Spinal cord (tissue), 10 donors: ENCODE measurements at places on chromosomes 1 and 21. TPM values are rescaled to one million over a fixed set of nuclear protein-coding genes. Genes with fewer than 3 reads are reported as not detected.

Gene ZNF593OS
- not detected for total RNA-seq

- peak; percentile 91 for DNase-seq
These were observed 13.5 kb upstream of the SLC19A1 start for GRCh38 chr21:45555557-45556301.

DNA sequence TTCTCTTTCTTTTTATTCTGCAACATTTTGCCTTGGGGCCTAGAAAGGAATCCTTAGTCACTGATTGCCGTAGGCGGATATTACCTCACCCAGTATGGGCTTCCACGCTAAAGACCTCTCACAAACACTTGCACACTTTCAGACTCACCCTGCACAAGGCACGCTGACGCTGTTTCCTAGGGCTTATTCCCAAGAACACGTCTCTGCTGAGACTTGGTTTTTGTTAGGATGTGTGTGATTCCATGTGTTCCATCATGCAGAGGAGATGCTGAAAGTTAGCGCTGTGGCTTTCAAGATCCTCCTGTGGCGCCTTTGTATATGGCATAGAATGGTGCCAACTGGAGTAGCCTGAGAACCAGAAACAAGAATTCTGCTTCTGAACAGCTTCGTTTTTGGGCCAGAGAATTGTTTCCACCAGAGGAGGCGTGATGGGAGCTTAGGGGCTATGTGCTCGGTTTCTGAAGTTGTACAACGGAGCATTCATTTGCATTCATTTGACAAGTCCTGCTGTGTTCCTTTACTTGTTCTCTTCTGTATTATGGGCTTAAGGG is 297.0 kb downstream of the DISC1 start:
- no peak for DNase-seq

DNA sequence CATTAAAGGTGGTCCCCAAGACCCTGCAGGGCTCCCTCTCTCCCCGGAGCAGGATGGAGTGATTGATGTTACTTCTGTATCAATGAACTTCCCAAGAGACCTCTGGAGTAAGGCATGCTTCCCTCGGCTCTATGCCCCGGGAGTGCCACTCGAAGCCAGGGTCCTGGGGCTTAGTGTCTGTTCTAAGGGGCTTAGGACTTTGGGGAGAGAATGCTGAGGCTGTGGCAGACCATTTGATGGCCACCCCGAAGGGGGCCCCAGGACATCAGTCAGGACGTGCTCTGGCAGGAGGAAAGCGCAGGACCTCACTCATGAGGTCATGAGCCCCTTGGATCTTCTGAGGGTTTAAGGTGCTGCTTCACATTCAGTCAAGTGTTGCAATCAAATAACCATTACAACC is 7.5 kb downstream of the KIAA1614 start:
- DNase-seq = no peak

Gene CDK11A
- total RNA-seq = 16.0 TPM

- DNase-seq = no peak
These were observed 70.3 kb downstream of the LTN1 start for GRCh38 chr21:28922368-28922767.

GRCh38 chr1:212487286-212487685 is 54.6 kb downstream of the NENF start:
- DNase-seq = no peak

Gene PIK3C2B
- total RNA-seq = 24.5 TPM

Gene CLEC20A
- total RNA-seq = not detected

DNA sequence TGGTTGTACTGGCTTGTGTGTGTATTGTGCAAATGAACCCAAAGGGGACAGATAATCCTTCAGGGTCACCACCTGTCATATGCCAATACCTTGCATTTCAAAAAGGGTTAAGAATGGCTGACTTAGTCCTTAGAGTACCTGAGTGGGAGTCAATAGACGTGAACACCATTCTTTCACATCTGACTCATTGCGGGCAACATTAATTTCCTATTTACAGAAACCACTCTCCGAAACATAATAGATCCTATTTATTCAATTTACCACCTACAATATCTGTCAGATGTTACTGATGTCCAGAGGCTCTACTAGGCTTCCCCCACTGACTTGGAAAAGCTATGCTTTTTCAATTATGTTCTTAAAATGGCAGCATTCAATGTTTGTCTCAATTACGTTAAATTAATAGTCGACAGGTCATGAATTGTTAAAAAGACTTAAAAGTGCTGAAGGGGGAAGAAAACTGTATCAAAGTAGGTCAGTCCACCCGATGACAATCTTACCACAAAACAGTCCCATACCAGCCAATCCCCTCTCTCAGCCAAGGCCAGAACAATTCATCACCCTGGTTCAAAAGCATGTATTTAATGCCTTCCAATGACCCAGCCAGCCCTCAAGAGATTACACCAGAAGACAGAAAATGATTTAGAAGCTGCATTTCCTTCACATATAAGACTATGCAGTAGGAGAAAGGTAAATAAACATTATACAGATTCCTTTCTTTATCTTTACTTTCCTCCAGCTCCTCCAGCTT is 48.6 kb upstream of the PLA2G2C start:
- DNase-seq = no peak

DNA sequence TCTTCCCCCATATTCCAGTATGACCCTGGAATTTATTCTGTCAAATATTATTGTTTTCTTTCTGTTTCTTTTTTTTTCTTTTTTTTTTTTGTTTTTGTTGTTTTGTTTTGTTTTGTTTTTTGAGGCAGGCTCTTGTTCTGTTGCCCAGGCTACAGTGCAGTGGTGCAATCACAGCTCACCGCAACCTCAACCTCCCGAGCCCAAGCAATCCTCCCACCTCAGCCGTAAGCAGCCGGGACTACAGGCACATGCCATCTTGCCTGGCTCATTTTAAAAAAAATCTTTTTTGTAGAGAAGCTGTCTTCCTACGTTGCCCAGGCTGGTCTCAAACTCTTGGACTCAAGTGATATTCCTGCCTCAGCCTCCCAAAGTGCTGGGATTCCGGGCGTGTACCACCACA is 237.6 kb downstream of the SMYD3 start:
- no peak for DNase-seq

GRCh38 chr1:116510361-116510760 is 60.5 kb downstream of the CD58 start:
- DNase-seq = no peak

GRCh38 chr1:155976913-155977689 is 1.2 kb downstream of the ARHGEF2 start:
- peak; percentile 35 for DNase-seq

Gene HES3
- not detected for total RNA-seq

GRCh38 chr1:45510972-45511527 is 10.6 kb downstream of the PRDX1 start:
- DNase-seq = peak; percentile 68

Gene ALG14
- total RNA-seq = 4.0 TPM

Gene ATP6V1G3
- not detected for total RNA-seq

DNA sequence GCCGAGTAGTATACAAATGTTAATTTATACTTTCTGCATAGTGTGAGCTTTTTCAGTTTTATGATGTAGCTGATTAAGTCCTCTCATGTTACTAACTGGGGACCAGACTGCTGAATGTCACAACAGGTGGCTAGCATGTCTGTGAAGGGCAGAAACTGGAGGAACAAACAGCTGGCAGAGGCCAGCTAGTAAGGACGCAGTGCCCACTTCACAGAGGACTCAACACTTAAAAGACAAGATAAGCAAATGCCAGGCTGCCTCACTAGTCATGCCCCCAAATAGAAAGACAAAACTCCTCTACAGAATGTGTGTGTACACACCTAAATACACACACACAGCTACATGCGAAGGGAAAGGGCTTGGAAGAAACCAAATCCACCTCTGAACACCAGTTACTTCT is 73.8 kb upstream of the ZNF678 start:
- DNase-seq = no peak

Gene GART
- 54.3 TPM for total RNA-seq

DNA sequence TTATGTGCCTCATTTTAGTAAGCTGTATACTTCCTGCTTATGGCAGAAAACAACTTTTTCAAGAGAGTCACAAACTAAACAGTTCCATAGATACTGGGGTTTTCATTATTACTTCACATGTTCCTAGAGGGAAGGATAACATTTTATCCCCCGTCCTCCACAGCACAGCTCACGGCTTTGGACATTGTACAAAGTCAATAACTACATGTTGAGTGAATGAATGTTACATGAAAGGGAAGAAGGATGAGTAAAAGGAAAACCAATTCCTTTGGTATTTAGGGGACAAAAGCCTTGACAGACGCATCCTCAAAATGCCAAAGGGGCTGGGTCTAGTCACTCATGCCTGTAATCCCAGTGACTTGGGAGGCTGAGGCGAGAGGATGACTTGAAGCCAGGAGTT is 14.8 kb downstream of the PI4KB start:
- DNase-seq = no peak

DNA sequence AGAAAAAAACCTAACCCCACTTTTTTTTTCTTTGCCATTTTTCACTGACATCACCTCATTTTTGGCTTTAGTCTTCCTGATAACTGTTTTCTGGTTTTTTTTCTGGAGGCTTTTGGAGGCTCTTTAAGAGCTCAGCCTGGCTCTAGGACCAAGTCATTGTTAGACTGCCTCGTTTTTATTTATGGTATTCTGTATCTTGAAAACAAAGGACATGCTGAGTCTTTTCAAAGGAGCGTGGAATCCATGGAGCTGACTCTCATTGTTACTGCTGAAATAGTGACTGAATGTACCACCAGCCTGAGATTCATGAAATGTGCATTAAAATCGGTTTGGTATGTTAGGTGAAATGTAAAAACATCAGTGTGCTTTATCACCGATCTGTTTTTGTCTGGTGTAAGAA is 28.0 kb downstream of the RASAL2 start:
- no peak for DNase-seq

DNA sequence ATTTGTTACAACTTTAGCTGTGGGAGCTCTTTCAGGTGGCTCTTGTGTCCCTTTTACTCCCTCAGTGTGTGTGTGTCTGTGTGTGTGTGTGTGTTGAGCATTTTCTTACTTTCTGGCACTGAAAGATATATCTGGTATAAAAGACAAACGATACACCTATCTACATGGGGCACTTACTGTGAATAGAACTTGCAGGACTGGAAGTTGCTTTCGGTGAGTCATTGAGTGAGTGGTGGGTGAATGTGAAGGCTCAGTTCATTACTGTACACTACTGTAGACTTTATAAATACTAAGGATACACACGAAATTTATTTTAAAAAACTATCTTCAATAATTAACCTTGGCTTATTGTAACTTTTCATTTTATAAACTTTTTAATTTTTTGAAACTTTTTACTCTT is 38.7 kb downstream of the BTBD8 start:
- no peak for DNase-seq

GRCh38 chr1:63991685-63992084 is 211.7 kb upstream of the UBE2U start:
- no peak for DNase-seq

GRCh38 chr1:179167418-179167777 is 62.1 kb downstream of the ABL2 start:
- no peak for DNase-seq

DNA sequence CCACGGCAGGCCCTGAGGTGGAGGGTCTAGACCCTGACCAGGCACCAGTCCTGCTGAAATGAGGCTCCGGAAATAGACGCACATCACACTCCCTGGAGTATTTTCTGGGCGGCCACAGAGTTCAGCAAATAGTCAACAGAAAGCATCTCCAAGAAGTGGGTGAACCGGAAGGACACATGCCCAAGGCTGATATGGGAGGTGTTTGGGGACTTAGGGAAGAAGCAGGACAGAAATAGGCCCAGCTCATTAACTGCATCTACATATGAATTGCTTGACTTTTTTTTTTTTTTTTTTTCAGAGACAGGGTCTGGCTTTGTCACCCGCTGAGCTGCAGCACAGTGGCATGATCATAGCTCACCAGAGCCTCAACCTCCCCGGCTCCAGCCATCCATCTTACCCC is 36.5 kb upstream of the GPR157 start:
- no peak for DNase-seq

Gene CTTNBP2NL
- total RNA-seq = 17.0 TPM

Gene SFN
- total RNA-seq = 0.66 TPM

Gene F13B
- not detected for total RNA-seq

DNA sequence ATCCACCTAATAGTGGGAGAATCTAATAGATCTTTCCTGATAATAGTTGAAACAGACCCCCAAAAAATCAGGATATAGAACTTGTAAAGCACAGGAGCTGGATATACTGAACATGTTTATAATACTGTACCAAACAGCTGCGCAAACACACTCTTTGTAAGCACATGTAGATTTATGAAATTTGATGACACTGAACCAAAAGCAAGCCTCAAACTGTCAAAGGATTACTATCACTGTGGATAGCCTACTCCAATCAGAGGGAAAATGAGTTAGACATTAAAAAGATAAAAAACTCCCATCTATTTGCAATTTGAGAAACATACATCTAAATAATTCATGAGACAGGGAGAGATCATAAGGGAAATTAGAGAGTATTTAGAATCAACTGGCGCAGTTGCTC is 26.1 kb downstream of the RCAN3 start:
- no peak for DNase-seq

- no peak for DNase-seq
These were observed 195.7 kb downstream of the ROR1 start for GRCh38 chr1:63969441-63969901.

Gene SMIM12
- total RNA-seq = 28.3 TPM
